ENCODE measurements at places on chromosomes 6 and 20. TPM values are rescaled to one million over a fixed set of nuclear protein-coding genes. Genes with fewer than 3 reads are reported as not detected.

ADNP gene
- polyA plus RNA-seq = 55.6 TPM

EGFL8 gene
- polyA plus RNA-seq = 31.9 TPM

TINAG gene
- 0.11 TPM for polyA plus RNA-seq

CDK19 gene
- 15.4 TPM for polyA plus RNA-seq

NHLRC1 gene
- 2.4 TPM for polyA plus RNA-seq

KIAA1755 gene
- 5.5 TPM for polyA plus RNA-seq

MYB gene
- polyA plus RNA-seq = 42.1 TPM

CEP162 gene
- polyA plus RNA-seq = 15.7 TPM

DNA sequence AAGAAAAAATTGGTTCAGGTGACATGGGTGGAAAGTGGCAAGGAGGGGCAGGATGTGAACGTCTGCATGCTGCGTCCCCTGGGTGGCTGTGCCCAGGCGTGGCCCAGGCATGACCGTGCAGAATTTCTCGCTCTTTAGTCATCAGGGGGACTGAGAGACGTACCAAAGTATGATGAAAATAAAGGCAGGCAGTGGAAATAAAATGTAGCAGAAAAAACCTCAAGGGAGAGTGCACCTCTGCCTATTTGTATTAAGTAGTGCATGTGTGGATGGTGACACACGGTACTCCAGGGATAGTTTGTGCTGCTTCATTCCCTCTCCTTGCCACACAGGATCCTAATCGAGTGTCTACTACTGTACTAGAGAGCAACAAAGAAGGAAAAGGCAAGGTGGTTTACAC, 81.1 kb downstream of the ATP9A start:
- H3K4me1 ChIP-seq = no peaks in the 10 kb centered on the region
- no peaks in the 10 kb centered on the region for H3K27me3 ChIP-seq
- DNase-seq = no peak
- no peak overlapping the region for H3K4me3 ChIP-seq
- H3K36me3 ChIP-seq = no peaks in the 10 kb centered on the region

- H3K4me1 ChIP-seq = peaks cover 8% of the 10 kb centered on the region
- H3K4me3 ChIP-seq = no peak overlapping the region
- no peaks in the 10 kb centered on the region for H3K36me3 ChIP-seq
Measured at GRCh38 chr6:168016176-168016620, 18.7 kb downstream of the KIF25 start.

DNA sequence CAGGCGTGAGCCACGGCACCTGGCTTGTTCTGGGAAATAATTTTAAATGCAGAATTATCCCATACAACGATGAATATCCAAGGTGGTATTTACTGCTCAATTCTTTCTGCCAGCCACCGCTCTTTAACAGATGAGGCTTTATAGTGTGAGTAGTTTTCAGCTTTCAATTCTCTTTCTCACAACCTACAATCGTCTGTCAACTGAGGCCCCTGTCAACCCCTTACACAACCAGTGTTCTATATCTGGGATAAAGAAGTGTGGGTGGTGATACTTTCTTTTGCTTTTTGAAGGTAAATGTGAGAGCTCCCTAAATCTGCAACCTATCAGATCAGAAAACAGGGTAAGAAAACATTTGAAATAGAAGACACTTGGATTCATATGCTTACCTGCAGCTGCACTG, 22.5 kb downstream of the STAU1 start:
- no peaks in the 10 kb centered on the region for H3K4me1 ChIP-seq
- H3K36me3 ChIP-seq = peaks cover 16% of the 10 kb centered on the region
- no peaks in the 10 kb centered on the region for H3K27me3 ChIP-seq
- no peak overlapping the region for H3K4me3 ChIP-seq
- DNase-seq = no peak

GRCh38 chr20:23823111-23823510, 3.4 kb downstream of the CST2 start:
- H3K36me3 ChIP-seq = no peaks in the 10 kb centered on the region
- H3K4me1 ChIP-seq = no peaks in the 10 kb centered on the region
- no peaks in the 10 kb centered on the region for H3K27me3 ChIP-seq
- no peak for DNase-seq

DNA sequence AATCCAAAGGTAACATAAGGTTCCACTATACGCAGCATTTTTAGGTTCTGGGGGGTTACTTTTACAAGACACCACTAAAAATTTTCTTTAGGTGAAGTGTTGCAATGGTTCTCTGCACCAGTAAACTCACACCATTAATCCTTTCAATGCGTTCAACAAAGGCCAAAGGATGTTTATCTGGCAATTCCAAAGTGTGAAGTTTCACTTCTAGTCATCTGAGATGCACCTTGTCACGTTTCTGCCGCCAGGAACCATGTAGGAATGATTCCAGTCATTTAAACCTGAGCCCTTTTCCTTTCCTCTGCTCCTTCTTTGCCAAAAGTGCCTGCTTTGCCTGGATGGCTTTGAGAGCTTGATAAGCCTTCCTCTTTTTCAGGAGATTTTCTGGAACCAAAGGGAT, 54.8 kb downstream of the CD164 start:
- no peaks in the 10 kb centered on the region for H3K36me3 ChIP-seq
- no peak for DNase-seq
- no peak overlapping the region for H3K4me3 ChIP-seq
- H3K27me3 ChIP-seq = no peaks in the 10 kb centered on the region
- H3K27ac ChIP-seq = no peak overlapping the region

- H3K27ac ChIP-seq = no peak overlapping the region
- no peak for DNase-seq
- no peaks in the 10 kb centered on the region for H3K27me3 ChIP-seq
- no peak overlapping the region for H3K4me3 ChIP-seq
Measured at GRCh38 chr6:150102750-150103270, 33.9 kb upstream of the ULBP3 start.

- no peaks in the 10 kb centered on the region for H3K27me3 ChIP-seq
- H3K36me3 ChIP-seq = no peaks in the 10 kb centered on the region
- no peaks in the 10 kb centered on the region for H3K4me1 ChIP-seq
- no peak for DNase-seq
- H3K27ac ChIP-seq = no peak overlapping the region
Measured at GRCh38 chr20:595330-596308, 14.5 kb downstream of the TCF15 start.

GRCh38 chr6:125931733-125932450, 24.7 kb upstream of the HINT3 start:
- H3K4me1 ChIP-seq = no peaks in the 10 kb centered on the region
- no peak overlapping the region for H3K27ac ChIP-seq
- peaks cover 4% of the 10 kb centered on the region for H3K36me3 ChIP-seq
- H3K4me3 ChIP-seq = no peak overlapping the region
- no peak for DNase-seq

DNA sequence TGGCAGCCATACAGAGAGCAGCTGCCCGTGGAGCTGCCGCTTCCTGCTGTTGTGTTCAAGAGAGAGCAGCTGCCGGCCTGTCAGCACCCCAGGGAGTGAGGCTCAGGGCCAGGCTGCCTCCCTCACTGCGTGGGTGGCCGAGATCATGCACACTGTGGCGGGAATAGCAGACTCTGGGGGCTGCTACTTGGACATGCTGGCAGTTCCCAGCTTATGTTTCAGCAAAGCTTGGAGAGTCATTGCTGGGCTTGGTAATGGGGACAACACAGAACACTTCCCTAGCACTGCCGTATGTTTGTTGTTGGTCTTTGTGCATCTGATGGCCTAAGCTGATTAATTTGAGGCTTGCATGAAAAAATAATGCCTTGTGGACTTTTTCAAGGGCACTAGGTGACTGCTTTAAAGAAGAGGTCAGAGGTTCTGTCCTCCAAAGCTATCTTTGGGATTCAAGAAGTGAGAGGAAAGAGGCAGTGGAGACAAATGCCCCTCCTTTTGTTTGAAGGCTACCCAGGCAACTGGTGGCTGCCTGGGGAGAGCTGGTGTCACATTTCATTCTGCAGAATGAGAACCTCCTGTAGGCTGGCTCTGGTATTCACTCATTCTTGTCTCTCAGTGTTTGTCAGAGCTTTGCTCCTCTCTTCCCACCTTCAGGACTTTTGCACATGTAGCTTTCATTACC, 18.8 kb downstream of the MRAP2 start:
- DNase-seq = no peak
- H3K27me3 ChIP-seq = no peaks in the 10 kb centered on the region
- H3K27ac ChIP-seq = no peak overlapping the region
- H3K4me3 ChIP-seq = no peak overlapping the region

All from thymus (tissue), 14 donors.